ENCODE measurements at places on chromosomes 11 and 22.
A peak's percentile ranks its signal among the peaks of the same experiment; 100 is the strongest.

- no peak for DNase-seq
Measured at GRCh38 chr11:5349550-5349949, 1.8 kb upstream of the OR51B6 start.

GRCh38 chr11:27473017-27473406 lies 422 bp upstream of the LGR4 start:
- DNase-seq = no peak

- no peak for DNase-seq
Measured at GRCh38 chr22:28426346-28427132, 253.1 kb downstream of the TTC28 start.

DNA sequence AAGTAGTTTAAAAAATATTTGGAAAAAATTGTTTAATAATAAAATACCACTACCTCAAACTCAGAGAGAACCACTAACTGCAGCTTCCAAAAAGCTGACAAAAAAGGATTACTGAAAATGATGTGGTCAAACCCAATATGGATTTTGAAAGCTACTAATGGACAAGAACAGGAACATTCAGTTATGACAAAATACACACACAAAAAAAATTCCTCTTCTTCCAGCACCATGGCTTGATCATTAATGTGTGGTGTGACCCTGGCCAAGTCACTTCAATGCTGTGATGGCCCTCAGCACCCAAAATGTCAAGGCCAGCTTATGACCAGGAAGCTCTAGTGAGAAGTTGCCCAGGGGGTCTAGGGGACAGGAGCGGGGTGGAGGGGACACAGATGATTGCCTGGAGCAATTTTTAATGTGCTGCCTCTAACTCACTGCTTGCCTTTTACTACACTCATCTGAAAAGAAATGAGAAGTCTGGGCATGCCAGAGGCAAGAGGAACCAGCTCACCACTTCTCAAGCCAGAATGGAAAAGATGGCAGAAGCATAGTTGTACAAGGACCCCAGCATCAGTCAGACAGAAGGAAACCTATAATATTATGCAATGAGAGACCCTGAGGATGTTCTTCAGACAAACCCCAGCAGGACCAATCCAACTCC lies 2.2 kb downstream of the SMCO4 start:
- DNase-seq = no peak

DNA sequence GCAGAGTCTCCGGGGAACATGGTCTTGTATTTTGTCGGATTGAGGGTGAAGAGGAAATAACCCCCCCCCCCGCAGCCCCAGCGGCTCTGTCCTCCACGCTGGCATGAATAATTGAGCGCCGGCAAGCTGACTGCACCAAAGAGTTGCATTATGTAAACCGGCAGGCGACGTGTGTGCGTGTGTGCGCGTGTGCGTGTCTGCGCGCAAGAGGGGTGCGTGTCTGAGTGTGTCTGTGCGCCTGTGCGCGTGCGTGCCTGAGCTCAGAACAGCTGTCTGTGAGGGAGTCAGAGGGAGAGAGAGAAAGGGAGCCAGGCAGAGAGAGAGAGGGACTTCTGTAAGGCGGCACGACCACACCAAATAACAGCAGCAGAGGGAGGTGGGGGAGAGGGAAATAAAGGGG lies 94.4 kb downstream of the SCN3B start:
- peak; percentile 84 for DNase-seq

- no peak for DNase-seq
Measured at GRCh38 chr11:2652333-2653197, 47.2 kb downstream of the KCNQ1OT1 start.

DNA sequence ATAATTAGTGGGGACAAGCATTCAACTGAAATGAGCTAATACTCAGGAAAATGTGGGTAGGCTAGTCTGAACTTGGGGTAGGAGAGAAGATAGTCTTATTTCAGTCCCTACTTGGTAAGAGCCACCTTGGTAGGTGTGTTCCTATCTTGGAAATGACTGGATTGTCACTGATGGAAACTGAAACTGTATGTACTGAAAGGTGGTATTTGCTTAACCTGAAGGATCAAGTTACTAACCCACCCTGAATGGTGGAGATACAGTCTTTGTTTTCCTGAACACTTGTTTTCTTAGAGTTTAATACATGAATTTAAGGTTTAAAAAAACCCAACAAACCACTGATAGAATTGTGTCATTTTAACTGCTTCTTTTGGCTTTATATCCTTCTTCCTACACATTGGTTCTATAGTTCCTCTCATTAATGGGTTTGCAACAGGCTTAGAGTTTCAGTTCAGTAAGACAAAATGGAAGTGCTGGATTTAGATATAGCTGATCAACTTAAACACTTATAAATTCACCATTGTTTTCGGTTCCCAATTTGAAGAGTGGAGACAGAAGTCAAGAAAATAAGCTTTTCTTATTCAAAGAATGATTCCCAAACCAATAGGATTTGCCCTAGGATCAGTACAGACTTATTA lies 4.2 kb downstream of the FAR1 start:
- no peak for DNase-seq

- DNase-seq = no peak
Measured at GRCh38 chr11:125082611-125083311, 19.7 kb downstream of the SLC37A2 start.

GRCh38 chr11:129888451-129888850 lies 6.9 kb downstream of the NFRKB start:
- no peak for DNase-seq

DNA sequence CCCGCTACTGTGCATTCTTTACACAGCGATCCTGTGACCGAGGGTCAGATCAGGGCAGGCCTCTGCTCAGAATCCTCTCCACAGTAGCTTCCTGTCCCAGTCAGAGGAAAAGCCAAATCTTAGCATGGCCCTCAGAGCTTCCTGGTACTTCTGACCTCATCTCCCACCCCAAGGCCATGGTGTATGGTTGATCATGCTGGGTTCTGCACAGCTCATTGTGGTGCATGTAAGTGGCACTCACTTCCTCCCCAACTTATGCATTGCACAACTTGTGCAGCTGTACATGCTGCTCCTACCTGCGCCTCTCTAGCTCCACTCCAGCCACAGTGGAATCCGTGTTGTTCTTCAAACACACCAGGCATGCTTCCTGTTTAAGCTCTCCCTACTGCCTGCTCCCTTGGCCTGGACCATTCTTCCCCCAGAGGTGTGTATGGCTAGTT lies 20.3 kb downstream of the BMAL1 start:
- no peak for DNase-seq

DNA sequence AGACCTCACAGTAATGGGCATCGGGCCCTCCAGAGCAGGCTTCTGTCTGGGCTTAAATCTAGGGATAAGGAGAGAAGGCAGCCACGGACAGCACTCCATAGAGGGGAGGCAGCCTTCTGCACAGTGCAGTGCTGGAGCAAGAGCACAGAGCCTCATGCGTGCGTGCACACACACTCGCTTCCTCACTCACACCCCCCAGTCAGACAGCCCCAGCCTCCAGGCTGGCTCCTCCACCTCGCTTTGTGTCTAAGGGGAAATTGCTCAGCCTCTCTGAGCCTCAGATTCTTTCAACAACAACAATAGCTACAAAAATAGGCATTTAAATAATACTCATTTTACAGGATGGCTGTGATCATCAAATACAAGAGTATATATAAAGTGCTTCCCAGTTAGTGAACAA lies 26.7 kb upstream of the ETS1 start:
- no peak for DNase-seq

DNA sequence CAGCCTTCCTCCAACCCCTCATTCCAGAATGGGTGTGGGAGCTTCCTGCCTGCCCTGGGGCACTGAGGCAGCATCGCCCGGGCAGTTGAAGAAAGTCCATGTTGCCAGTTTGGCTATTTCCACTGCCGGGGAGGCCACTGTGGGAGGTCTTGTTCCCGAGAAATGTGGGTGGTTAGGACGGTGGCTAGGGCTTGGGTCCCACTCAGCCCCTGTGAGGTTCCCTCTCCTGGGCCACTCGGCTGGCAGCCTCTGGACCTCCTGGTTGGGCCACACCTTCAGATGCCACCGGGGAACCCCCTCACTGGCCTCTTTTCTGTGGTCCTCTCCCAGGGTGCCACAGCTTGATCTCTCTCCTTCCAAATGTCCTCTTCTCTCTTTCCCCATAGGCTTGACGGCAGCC lies 5.1 kb upstream of the PPP6R3 start:
- DNase-seq = no peak

- DNase-seq = no peak
Measured at GRCh38 chr11:2359557-2359956, 17.6 kb upstream of the CD81 start.

DNA sequence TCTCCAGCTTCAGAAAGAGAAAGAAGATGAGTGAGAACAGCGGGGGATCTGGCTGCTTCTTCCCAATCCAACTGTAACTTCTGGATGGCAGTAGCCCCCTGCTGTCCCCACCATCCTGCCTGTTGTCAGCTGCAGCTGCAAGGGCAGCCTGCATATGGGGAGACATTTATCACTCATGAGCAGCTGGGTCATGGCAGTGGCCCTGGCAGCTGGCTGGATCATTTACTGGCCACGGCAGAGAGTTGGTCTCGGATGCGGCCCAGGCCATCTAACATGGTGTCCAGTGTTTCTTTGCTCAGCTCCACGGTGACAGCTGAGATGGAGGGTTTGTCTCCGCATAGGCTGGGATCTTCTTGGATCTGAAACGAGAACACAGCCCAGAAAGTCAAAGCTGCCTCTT lies 14.8 kb downstream of the COMMD9 start:
- DNase-seq = no peak

- DNase-seq = no peak
Measured at GRCh38 chr22:45008186-45008681, 1.6 kb downstream of the PHF21B start.

GRCh38 chr11:44324749-44325525 lies 15.0 kb upstream of the ALX4 start:
- DNase-seq = peak; percentile 86

GRCh38 chr11:118902336-118903203 lies 18.9 kb downstream of the CXCR5 start:
- DNase-seq = no peak

- DNase-seq = no peak
Measured at GRCh38 chr11:20707876-20708275, 38.5 kb downstream of the NELL1 start.

GRCh38 chr22:17950651-17951214 lies 73.6 kb downstream of the MICAL3 start:
- no peak for DNase-seq

- no peak for DNase-seq
Measured at GRCh38 chr11:94550513-94550912, 6.8 kb downstream of the FUT4 start.

GRCh38 chr11:80214413-80214812 lies 773.6 kb upstream of the TENM4 start:
- DNase-seq = no peak

DNA sequence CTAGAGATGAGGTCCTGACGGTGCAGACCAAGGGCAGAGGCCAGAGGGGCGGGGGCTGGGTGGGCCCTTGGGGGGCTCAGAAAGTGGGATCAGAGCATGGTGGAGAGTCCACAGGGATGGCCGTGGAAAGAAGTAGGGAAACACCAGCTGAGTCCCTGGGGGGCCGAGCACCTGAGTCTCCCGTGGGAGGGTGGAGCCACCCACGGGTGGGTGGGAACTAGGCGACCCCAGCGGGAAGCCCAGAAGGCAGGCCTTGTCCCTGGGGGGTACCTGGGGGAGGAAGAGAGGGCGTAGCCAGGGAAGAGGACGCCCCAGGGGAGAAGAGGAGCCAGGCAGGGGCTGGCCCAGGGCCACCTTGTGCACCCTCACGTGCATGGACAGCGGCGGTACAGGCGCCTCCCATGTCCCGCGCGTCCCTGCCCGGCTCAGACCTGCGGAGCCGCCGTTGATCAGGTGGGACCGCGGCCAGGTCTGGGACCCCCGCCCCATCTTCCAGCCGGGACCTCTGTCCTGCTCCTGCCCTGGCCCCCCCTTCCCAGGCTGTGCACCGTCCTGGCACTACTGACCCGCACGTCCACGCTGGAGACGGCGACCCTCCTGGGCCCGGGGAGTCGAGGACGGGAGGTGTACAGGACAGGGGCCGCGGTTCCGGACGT lies 10.2 kb downstream of the CRELD2 start:
- DNase-seq = no peak

DNA sequence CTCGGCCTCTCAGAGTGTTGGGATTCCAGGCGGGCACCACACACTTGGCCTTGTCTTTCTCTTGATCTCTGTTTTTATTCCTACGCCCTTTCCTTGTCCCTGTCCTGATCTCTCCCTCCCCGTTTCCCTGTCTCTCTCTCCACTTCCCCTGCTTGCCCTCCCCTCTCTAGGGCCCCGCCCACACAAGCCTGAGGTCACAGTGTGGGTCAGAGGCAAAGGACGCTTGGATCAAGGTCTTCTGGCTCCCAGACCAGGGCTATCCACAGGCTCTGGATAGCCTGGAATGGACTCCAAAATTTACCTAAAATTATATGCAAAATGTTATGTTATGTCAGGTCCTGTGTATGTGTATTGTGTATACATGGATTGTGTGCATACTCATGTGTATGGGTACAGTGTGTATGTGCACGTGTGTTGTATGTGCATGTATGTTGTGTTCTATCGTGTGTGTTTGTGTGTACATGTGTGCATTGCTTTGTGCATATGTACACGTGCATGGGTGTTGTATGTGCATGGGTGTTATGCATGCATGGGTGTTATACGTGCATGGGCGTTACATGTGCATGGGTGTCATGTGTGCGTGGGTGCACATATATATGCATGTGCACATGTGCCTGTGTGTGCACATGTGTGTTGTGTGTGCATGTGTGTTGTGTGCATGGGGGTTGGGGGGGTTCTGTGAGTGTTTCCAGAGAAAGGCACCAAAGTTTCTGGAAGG lies 38.3 kb downstream of the TP53I11 start:
- no peak for DNase-seq

GRCh38 chr11:34148504-34149165 lies 43.2 kb downstream of the NAT10 start:
- no peak for DNase-seq

GRCh38 chr11:128483211-128483788 lies 104.1 kb downstream of the ETS1 start:
- DNase-seq = no peak

DNA sequence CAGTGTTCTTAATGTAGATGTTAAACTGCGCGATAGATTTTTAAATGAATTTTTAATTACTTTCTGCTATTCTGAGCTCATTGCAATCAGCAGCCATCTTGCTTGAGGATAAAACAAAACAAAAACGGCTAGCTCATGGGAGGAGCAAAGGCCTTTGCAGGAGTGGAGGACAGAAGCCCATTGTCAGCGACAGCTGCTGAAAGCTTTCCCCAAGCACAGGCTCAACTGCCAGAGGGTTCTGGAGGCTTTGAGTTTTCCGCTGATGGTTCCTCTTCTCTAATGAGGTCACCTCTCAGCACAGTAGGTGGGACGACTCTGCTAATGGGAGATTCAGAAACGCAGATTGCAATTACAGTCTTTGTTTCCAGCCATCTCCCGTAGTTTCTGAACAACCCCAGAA lies 167.1 kb upstream of the TTC12 start:
- peak; percentile 19 for DNase-seq

DNA sequence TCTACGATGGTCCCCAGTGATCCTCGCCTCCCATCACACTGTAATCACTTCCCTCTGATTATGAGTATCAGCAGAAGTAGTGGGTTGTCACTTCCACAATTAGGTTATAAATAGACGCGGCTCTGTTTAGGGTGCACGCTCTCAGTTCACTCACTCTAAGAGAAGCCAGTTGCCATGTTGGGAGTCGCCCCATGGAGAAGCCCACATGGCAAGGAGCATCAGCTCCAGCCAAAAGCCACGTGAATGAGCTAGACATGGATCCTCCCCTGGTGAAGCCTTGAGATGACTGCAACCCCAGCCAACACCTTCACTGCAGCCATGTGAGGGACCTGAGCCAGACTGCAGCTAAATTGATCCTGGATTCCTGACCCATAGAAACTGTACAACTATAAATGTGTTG lies 26.4 kb upstream of the MYOD1 start:
- DNase-seq = no peak

- no peak for DNase-seq
Measured at GRCh38 chr11:10529279-10529678, 11.7 kb downstream of the RNF141 start.
